Right renal cortex interstitium (tissue), 3 donors: ENCODE measurements at places on chromosomes 5 and 9.

DNA sequence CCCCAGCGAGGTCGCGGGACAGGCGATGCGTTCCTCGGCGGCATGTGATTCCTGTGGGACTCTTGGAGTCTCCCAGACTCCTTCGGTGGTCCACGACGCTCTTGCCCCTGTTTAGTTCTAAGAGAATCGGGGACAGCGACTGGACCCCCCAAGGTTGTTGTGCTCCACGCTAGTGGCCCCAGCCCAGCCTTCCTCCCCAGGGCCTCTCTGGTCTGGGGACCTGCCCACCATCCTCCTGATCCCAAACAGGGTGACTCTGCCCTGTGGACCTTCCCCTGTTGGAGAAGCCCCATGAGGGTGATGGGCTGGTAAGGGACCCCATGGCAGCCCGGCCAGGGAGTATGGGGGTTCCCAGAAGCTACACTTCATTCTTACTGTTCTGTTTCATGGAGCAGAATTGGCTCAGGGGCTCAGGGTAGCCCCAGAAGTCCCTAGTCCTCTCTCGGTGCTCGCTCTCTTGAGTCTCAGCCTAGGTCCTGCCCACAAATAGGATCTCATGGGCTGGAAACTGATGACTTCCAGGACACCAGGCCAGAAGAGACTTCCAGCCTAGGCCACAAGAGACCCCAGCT, 880 bp downstream of the CARD19 start:
- DNase-seq = no peak

GRCh38 chr9:121353241-121354061, 16.6 kb downstream of the STOM start:
- DNase-seq = no peak

GRCh38 chr5:26948921-26949320, 89.5 kb downstream of the CDH9 start:
- no peak for DNase-seq

DNA sequence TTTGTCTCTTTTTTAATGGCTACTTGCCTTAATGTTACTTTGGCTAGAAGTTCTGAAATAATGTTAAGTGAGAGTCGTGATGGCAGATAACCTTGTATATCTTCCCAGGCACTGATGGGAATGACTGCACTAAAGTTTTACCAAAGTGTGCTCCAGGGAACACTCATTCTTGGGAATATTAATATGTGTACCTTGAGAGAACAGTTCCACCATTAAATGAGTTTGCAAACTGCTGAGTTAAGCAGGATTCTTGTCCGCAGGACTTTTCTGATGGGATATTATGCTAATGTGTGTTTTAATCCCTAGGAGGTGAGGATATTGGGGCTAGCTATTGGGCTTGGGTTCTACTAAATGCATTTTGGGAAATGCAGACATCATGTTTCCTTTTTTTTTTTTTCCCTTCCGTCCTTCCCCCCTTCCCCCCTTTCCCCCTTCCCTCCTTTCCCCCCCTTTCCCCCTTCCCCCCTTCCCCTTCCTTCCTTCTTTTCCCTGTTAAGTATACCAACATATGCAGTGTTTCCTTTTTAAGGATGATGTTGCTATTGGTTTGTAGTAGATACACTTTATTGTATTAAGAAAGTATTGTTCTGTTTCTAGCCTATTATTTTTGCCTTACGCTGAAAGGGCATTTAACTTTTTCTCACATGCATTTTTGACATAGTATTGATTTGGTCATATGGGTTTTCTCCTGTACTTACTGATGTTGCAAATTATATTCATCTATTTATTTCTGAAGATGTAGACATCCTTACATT, 15.5 kb downstream of the ZBTB34 start:
- no peak for DNase-seq

DNA sequence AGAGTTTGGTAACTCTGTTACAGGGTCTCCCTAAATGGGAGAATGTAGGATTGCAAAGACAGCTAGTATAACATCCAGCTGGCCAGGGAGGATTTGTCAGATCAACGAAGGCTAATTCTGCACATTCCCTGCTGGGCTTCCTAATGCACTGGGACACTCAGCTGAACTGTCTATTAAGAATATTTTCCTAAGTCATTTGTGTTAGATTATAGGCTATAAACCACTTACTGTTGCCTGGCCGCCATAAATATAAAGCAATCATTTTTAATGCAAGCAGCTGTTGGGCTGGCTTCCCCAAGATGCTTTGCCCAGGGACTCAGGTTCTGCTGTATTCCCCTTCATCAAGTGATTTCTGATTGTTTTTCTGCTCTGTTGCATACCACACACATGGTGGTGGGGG, 35.3 kb upstream of the SLIT3 start:
- no peak for DNase-seq

GRCh38 chr9:113941526-113941925, 65.4 kb downstream of the ZNF618 start:
- DNase-seq = no peak
